Caco-2 (cell line): ENCODE measurements at places on chromosomes 2 and 18. TPM values are rescaled to one million over a fixed set of nuclear protein-coding genes. Genes with fewer than 3 reads are reported as not detected.

Gene CCDC85A
- total RNA-seq = not detected in 2 replicates

Gene ABCA12
- 0.09 TPM in 1 of 2 replicates, not detected in the other for total RNA-seq

Gene DPYSL5
- 0.74 and 2.4 TPM in 2 replicates for total RNA-seq

Gene FOXI3
- 0.14 TPM in 1 of 2 replicates, not detected in the other for total RNA-seq

Gene FAP
- not detected in 2 replicates for total RNA-seq

Gene ASXL3
- total RNA-seq = 1.2 and 1.6 TPM in 2 replicates

Gene HSBP1L1
- total RNA-seq = 25.7 and 25.9 TPM in 2 replicates

Gene CXCR2
- not detected in 2 replicates for total RNA-seq

Gene SERPINB12
- not detected in 2 replicates for total RNA-seq

Gene SKOR2
- not detected in 2 replicates for total RNA-seq

Gene CD207
- total RNA-seq = 0.16 and 0.23 TPM in 2 replicates
